ENCODE measurements at places on chromosomes 12 and 14.

- DNase-seq: no peak
Observed at GRCh38 chr12:92675092-92675865, 27.5 kb upstream of the PLEKHG7 start.

GRCh38 chr14:67221248-67221981 lies 19.8 kb upstream of the PALS1 start:
- no peak for DNase-seq

DNA sequence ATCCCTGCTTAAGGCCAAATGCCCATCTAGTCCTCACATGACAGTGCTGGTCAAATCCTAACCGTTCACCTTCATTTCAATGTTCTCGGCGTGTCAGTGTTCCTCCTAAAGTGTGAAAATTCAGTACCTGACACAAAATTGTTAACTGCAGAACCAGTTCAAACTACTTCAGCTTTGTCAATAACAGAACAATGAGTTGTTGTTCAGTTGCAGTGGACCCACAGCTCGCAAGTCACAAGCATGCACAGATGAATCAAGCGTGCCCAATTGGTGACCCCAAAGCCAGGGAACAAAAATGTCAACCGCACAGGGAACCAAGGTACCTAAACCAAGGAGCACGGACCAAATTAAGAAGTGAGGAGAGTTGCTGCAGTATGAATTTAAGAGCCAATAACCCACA lies 23.2 kb downstream of the NRDE2 start:
- DNase-seq: no peak

GRCh38 chr12:71469258-71469750 lies 29.7 kb downstream of the LGR5 start:
- no peak for DNase-seq

- peak; percentile 26 for DNase-seq
Observed at GRCh38 chr14:51963286-51963685, 26.1 kb upstream of the RTRAF start.
